Fibroblast of the aortic adventitia (primary cell): ENCODE measurements at places on chromosomes 5 and 9.
A peak's percentile ranks its signal among the peaks of the same experiment; 100 is the strongest.

DNA sequence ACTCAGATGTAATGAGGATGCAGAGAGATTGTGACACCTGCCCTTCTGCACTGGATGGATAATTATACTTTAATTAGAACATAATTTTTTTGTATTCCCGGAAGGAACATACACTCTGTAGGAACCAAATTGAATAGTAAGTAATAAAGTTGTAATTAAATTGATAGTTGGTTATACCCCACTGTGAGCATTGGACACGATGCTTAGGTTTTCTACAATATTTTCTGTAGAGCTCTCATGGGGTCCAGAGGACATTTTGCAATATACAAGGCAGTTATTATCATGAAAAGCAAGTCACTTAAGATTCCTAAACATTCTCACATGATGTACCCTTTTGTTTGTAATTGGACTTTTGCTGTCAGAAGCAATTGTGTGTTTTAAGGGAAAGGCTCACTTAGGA lies 63.4 kb downstream of the DIRAS2 start:
- no peak for DNase-seq

GRCh38 chr9:109274884-109275730 lies 45.8 kb downstream of the EPB41L4B start:
- DNase-seq = no peak

- peak; percentile 3 for DNase-seq
These were observed 81.3 kb upstream of the SPATA31C2 start for GRCh38 chr9:88219601-88220000.

DNA sequence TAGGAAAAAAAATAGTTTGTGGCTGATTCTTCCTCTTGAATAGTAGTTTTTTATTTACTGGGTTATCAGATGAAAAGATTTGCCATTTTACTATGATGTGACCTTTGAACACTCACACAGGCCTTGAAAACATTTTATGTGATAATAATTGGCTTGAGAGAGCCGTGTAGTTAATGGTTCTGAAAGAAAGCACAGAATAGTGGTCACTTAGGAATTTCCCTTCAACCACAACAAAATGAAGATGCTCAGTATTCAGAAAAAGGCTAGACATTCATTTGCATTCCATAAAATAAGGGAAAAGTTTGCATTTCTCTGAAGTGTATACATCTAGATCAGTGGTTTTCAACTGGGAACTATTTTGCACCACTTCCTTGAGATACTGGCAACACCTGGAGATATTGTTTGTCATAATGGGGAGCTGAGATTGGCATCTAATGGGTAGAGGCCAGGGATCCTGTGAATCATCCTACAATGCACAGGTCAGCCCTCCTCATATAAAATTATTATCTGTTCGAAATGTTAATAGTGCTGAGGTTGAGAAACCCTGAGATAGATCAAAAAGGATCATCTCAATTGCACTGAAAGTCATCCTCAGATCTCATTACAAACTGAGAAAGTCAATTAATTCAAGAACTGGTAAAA lies 446.4 kb upstream of the CCNG1 start:
- no peak for DNase-seq

- no peak for DNase-seq
These were observed 117.0 kb upstream of the CXCL14 start for GRCh38 chr5:135695656-135696313.

- DNase-seq = no peak
These were observed 3.7 kb upstream of the PAPPA start for GRCh38 chr9:116149844-116150243.

DNA sequence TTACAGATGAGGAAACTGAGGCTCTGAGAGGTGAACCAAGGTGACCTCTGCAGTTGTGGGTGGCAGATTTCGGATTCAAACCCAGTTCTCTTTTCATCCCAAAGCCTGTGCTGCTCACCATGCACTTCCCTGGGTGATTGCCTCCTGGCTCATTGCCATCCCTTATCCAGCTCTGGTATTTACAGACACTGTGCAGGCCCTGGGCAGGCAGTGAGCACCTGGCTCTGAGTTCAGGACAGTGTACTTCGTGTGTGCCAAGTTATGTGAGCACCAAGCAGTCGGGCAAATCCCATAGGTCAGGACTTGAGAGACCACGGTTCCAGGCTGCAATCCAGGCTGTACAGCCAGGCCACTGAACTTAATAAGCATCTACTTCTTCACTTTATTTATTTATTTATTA lies 1.4 kb downstream of the LRSAM1 start:
- peak; percentile 82 for DNase-seq

DNA sequence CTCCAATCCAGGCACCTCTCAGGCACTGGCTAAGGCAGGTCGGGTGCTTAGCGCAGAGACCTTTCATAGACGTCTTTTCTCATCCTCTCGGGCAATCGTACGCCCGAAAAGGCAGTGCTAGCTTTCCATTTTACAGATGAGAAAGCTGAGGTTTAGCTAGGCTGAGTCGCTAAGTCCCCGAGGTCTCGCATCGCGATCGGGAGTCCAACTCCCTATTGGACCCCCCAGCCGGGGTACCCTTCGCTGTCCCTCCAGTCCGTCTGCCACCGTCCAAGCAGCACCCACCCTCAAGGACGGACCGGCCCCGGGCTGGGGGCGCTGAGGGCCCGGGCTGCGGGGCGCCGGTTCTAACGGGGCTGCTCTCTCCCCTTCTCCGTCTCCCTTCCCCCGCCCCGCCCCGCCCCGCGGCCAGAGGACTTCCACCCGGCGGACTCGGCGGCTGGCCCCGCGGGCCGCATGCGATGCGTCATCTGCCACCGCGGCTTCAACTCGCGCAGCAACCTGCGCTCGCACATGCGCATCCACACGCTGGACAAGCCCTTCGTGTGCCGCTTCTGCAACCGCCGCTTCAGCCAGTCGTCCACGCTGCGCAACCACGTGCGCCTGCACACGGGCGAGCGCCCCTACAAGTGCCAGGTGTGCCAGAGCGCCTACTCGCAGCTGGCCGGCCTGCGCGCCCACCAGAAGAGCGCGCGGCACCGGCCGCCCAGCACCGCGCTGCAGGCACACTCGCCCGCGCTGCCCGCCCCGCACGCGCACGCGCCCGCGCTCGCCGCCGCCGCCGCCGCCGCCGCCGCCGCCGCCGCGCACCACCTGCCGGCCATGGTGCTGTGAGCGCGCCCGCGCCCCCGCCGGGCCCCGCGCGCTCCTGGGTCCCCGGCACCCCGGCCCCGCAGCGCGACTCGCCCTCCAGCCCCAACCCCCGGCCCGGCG lies 12.5 kb upstream of the EXOSC2 start:
- DNase-seq = peak; percentile 71

- DNase-seq = peak; percentile 59
These were observed 576 bp downstream of the CHD1 start for GRCh38 chr5:98927989-98928872.

GRCh38 chr5:92917044-92917443 lies 664.0 kb downstream of the NR2F1-AS1 start:
- DNase-seq = peak; percentile 68

GRCh38 chr9:89791754-89792153 lies 186.9 kb downstream of the GADD45G start:
- DNase-seq = no peak

DNA sequence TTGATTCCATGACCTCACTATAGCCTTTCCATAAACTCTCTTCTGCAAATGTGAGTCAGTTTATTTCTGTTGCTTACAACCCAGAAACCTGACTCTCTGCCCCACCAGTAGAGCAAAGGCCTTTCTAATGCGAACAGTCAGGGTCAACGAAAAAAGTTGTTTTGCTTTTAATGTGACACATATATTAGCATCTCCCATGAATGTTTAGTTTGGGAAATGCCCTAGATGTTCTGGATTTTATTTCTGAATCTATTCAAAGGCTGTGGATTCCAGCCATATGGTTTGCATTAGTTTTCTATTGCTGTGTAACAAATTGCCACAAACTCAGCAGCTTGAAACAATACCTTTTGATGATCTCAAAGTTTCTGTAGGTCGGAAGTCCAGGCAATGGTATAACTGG lies 193.5 kb downstream of the GNA14 start:
- DNase-seq = peak; percentile 85

- no peak for DNase-seq
These were observed 431.6 kb upstream of the C9orf72 start for GRCh38 chr9:28004900-28005299.

DNA sequence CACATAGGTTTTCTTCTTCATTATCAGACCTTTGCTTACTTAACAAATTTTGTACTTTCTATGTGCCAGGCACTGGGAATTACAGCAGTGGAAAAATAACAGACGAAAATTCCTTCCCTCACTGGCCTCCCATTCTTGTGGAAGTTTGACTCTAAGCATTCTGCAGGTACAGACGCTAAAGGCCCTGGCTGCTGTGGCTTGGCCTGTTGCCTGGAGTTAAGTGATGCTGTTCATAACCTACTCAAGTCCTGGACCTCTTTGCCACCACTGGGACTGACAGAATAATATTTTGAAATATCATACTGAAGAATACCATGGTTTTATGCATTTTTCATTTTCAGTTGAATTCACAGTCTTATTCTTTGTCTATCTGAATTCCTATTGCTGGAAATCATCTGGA lies 97.3 kb upstream of the SPATA31C2 start:
- DNase-seq = peak; percentile 27

DNA sequence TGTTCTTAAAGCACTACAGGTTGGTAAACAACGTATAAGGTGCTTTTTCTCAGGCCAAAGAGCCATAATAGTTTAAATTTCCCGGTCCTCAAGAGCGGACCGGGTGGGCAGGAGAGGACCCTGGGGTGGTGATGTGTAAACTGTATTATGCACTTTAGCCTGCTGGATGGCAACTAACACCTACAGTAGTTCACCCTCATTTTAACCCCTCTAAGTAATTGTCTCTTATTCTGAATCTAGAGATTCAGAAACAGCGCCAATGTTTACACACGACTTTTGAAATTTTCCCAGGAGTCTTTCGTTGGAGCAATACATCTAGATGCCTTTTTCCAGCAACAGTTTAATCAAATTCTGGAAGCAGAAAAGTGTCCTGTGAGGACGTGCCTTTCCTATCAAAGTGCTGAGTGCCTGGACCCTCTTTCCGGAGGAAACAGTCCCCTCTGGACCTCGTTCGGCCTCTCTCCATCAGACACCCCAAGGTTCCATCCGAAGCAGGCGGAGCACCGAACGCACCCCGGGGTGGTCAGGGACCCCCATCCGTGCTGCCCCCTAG lies 676 bp upstream of the OCLN start:
- DNase-seq = no peak
